ENCODE measurements at places on chromosomes 2 and 18. TPM values are rescaled to one million over a fixed set of nuclear protein-coding genes. Genes with fewer than 3 reads are reported as not detected.

- H3K27me3 ChIP-seq: no peaks in the 10 kb centered on the region
- H3K36me3 ChIP-seq: peaks cover 4% of the 10 kb centered on the region
- DNase-seq: peak; percentile 75
- H3K4me3 ChIP-seq: no peak overlapping the region
- peaks cover 13% of the 10 kb centered on the region for H3K4me1 ChIP-seq
- peak overlapping the region; percentile 63 for H3K27ac ChIP-seq
These were observed 21.4 kb upstream of the STON1 start for GRCh38 chr2:48508461-48509124.

DNA sequence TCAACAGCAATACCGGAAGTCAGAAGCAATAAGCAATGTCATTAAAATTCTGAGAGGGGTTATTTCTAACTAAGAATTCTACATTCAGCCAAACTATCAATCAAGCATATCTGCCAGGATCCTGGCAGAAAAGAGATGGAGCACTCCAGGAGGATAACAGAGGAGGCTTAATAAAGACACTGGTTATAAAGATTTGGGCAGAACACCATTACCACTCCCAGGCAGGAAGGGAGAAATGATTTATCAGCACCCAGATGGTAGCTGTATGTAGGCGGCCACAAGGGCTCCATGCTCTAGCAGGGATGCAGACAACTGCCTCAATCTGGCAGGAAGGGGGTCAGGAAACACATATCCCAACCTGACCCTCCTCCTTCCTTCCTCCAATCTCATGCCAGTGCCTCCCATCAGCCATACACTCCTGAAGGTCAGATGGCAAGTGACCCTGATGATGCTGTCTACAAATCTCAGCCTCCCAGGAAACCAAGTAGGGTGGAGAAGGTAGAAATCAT lies 20.5 kb upstream of the TNFAIP6 start:
- H3K4me3 ChIP-seq: no peak overlapping the region
- H3K27me3 ChIP-seq: no peaks in the 10 kb centered on the region
- no peak overlapping the region for H3K27ac ChIP-seq
- DNase-seq: no peak
- peaks cover 5% of the 10 kb centered on the region for H3K4me1 ChIP-seq

DNA sequence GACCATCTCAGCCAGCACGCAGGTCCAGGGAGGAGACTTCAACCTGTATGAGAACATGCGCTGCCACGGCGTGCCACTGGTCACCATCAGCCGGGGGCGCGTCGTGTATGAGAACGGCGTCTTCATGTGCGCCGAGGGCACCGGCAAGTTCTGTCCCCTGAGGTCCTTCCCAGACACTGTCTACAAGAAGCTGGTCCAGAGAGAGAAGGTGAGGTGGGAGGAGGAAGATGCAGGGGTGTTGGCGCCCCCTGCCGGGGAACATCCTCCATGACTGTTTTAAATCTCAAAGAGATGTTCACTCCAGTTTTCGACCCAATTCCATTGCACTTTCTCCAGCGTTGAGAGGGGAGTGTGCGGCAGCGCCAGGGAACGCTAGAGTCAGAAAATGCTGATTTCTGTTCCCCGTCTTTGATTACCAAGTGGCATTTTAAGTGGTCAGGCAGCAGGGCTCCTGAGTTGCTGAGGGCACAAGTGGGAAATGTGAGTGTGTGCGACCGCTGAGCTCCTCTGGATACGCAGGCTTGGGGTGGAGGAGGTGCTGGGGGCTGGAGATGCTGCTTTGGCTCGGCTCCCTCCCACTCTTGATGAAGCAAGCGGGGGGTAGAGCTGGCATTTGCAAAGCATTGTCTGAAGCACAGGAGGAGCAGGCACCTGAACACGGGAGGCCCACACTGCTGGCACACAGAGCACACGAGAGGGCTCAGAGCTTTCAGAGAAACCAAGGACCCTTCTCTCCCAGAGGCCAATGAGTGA lies 27.7 kb upstream of the MAPRE3 start:
- no peak overlapping the region for H3K4me3 ChIP-seq
- DNase-seq: peak; percentile 48
- H3K27me3 ChIP-seq: peaks cover 46% of the 10 kb centered on the region
- no peak overlapping the region for H3K27ac ChIP-seq
- H3K4me1 ChIP-seq: peaks cover 2% of the 10 kb centered on the region
- H3K36me3 ChIP-seq: no peaks in the 10 kb centered on the region

DNA sequence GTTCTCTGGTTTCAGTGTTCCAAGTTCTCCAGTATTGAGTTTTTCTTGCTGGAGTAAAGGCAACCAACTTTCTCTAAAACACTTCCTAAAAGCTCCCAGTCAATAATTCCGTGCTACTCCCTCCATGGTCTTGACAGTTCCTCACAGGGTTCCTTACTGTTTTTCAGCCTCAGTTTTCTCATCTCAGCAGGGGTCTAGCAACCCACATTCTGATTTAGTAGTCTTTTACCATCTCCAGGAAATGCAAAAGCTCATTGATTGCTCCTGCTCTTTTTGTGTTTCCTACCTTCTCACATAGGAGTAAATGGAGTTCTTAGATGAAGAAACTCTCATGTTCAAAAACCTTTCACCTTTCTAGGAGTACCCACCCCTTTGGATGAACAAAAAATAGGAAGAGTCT lies 978.8 kb upstream of the POU3F3 start:
- DNase-seq: no peak
- H3K4me3 ChIP-seq: no peak overlapping the region
- no peaks in the 10 kb centered on the region for H3K4me1 ChIP-seq
- H3K36me3 ChIP-seq: no peaks in the 10 kb centered on the region
- H3K27ac ChIP-seq: no peak overlapping the region

DNA sequence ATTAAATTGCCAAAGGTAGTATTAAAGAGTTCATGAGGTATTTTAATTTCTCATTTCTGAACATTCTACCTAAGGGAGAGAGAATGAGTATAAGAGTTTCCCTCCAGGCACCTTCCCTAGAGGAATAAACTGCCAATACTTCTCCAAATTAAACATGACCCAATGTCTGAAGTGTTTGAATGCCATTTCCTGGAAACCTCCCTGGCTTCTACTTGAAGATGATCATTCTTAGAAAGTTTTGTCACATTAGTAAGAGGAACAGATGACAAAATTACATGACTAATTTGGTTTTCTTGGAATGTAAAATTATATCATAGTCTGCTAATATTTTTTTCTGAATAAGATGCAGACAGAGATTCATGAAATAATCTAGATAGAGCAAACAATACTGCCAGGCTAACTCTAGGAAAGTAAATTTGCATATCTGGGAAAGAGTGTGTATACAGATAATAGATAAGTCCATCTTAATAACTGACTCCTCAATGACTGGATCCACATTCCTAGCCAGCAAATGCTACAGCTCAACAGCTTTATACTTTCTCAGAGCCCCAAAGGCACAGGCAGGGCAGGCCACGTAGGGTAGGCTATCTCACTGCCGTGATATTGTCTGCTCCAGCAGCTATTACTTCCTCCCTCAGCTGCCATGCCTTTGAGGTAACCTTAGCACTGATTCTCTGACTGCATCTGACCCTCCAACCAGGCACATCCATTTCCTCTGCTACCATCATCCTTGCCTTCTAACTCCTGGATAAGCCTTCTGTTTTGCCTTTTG lies 630.8 kb upstream of the PIK3C3 start:
- no peak overlapping the region for H3K27ac ChIP-seq
- peak; percentile 17 for DNase-seq
- H3K36me3 ChIP-seq: no peaks in the 10 kb centered on the region
- no peak overlapping the region for H3K4me3 ChIP-seq
- H3K4me1 ChIP-seq: peaks cover 3% of the 10 kb centered on the region

- no peak for DNase-seq
- H3K4me1 ChIP-seq: peaks cover 2% of the 10 kb centered on the region
- H3K27me3 ChIP-seq: no peaks in the 10 kb centered on the region
- H3K27ac ChIP-seq: no peak overlapping the region
- H3K36me3 ChIP-seq: no peaks in the 10 kb centered on the region
These were observed 859.1 kb upstream of the ACVR2A start for GRCh38 chr2:146985753-146986152.

GRCh38 chr2:144607099-144607498 lies 87.2 kb upstream of the ZEB2 start:
- H3K4me1 ChIP-seq: peaks cover 2% of the 10 kb centered on the region
- peaks cover 2% of the 10 kb centered on the region for H3K27me3 ChIP-seq
- no peak overlapping the region for H3K27ac ChIP-seq
- DNase-seq: no peak

DNA sequence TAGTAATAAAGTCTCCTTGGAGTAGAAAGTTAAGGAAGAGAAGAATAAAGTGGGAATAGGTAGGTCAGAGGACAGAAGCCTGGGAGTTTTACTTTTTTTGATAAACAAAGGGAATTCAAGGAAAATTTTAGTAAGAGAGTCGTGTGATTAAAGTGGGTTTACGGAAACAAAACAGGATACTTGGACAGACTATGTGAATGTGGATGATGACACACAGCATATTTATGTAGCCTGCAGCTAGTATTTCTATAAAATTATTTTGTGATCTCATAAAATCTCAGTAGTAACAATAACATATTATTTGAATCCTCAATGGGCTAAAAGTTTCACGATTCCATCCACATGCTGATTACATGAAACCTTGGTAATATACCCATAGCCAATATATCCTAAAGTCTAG lies 450.7 kb upstream of the PIK3C3 start:
- DNase-seq: no peak
- H3K27ac ChIP-seq: no peak overlapping the region
- H3K36me3 ChIP-seq: no peaks in the 10 kb centered on the region
- H3K27me3 ChIP-seq: no peaks in the 10 kb centered on the region
- H3K4me3 ChIP-seq: no peak overlapping the region

DNA sequence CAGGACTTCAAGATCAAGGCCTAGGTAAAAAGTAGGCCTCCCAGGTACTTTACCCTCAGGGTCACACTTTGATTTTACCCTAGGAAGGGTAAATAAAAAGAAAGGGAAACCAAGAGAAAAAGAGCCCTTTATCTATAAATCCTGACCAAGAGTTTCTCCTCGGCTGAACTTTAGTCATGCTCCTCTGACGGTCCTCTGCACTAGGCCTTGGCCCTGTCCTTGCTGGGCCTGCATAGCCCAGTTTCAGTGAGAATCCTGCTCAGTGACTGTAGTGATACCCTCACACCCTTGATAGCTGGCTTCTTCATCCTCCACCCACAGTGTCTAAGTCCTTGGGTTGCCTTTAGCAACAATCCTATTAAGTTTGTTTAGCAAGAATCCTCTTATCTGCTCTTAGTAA lies 20.5 kb upstream of the ITSN2 start:
- no peaks in the 10 kb centered on the region for H3K36me3 ChIP-seq
- H3K27ac ChIP-seq: no peak overlapping the region
- H3K27me3 ChIP-seq: no peaks in the 10 kb centered on the region
- H3K4me3 ChIP-seq: no peak overlapping the region
- no peaks in the 10 kb centered on the region for H3K4me1 ChIP-seq

- H3K4me3 ChIP-seq: no peak overlapping the region
- H3K4me1 ChIP-seq: peaks cover 34% of the 10 kb centered on the region
- peak overlapping the region; percentile 99 for H3K27ac ChIP-seq
- peaks cover 3% of the 10 kb centered on the region for H3K36me3 ChIP-seq
- H3K27me3 ChIP-seq: no peaks in the 10 kb centered on the region
These were observed 14.0 kb downstream of the PXDN start for GRCh38 chr2:1730015-1730927.

GRCh38 chr2:64359171-64359891 lies 94.6 kb upstream of the LGALSL start:
- peaks cover 46% of the 10 kb centered on the region for H3K27me3 ChIP-seq
- H3K27ac ChIP-seq: no peak overlapping the region
- peaks cover 6% of the 10 kb centered on the region for H3K4me1 ChIP-seq
- no peak overlapping the region for H3K4me3 ChIP-seq

DNA sequence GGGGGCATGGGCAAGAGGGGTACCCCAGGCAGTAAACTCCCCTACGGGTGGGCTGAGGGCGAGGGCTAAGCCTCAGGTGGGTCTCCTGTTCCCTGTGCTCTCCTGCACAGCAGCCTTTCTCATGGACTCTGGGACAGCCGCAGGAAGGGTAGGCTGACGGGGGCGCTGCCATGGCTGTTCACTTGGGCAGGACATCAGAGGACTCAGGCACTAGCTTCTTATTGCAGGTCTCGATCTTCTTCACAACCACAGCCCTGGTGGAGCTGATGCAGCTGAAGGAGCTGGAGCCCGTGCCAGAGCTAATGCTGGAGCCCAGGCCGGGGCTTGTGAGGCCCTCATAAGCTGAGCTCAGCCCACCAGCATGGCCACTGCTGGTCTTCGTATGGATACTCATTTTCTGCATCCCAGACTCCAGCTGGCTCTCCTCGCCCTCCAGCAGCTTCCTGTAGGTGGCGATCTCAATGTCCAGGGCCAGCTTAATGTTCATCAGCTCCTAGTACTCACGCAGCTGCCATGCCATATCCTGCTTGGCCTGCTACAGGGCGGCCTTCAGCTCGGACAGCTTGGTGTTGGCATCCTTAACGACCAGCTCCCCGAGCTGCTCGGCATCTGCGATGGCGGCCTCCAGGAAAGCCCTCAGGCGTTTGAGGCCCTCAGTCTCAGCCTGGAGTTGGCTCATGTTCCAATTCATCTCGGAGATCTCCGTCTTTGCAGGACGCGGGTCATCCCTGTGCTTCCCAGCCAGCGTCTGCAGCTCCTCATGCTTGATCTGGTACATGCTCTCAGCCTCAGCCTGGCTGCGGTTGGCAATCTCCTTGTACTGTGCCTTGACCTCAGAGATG lies 359.8 kb upstream of the SETBP1 start:
- no peak overlapping the region for H3K4me3 ChIP-seq
- no peaks in the 10 kb centered on the region for H3K36me3 ChIP-seq
- no peak overlapping the region for H3K27ac ChIP-seq
- H3K4me1 ChIP-seq: peaks cover 1% of the 10 kb centered on the region

DNA sequence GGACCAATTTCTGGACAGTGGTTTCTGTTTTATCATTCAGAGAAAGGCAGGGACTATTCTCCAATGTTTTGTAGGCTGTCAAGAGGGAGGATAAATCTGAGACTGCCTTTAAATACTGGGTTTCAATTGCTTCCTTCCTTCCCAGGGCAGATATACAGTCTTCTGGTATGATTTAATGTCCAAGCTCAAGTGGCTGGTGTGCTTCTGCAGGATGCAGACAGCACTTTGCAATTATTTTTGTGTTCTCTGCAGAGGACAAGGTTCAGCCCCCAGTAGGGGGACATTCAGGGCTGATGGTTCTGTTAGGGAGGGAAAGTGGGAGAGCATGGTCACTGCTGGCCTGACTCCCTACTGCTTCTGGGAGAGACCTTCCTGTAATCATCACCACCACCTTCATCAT lies 4.6 kb upstream of the BOD1L2 start:
- no peaks in the 10 kb centered on the region for H3K27me3 ChIP-seq
- H3K36me3 ChIP-seq: no peaks in the 10 kb centered on the region
- no peak for DNase-seq
- H3K4me1 ChIP-seq: no peaks in the 10 kb centered on the region
- no peak overlapping the region for H3K4me3 ChIP-seq

Gene QPCT
- 2.2 TPM for total RNA-seq

Gene SAG
- total RNA-seq: not detected

Gene TPRKB
- 37.6 TPM for total RNA-seq

Gene TMEM198
- total RNA-seq: 0.18 TPM

Gene KCNG2
- total RNA-seq: not detected

Gene ACKR3
- not detected for total RNA-seq

Gene FAP
- total RNA-seq: 71.0 TPM

Gene GPR17
- total RNA-seq: not detected

Gene OTOS
- total RNA-seq: not detected

Gene CELF4
- not detected for total RNA-seq

All from IMR-90 (cell line).